Sigmoid colon (tissue), 7 donors: ENCODE measurements at places on chromosomes 3 and 15. TPM values are rescaled to one million over a fixed set of nuclear protein-coding genes. Genes with fewer than 3 reads are reported as not detected.

- no peak for DNase-seq
Measured at GRCh38 chr3:186099178-186099577, 9.7 kb downstream of the ETV5 start.

DNA sequence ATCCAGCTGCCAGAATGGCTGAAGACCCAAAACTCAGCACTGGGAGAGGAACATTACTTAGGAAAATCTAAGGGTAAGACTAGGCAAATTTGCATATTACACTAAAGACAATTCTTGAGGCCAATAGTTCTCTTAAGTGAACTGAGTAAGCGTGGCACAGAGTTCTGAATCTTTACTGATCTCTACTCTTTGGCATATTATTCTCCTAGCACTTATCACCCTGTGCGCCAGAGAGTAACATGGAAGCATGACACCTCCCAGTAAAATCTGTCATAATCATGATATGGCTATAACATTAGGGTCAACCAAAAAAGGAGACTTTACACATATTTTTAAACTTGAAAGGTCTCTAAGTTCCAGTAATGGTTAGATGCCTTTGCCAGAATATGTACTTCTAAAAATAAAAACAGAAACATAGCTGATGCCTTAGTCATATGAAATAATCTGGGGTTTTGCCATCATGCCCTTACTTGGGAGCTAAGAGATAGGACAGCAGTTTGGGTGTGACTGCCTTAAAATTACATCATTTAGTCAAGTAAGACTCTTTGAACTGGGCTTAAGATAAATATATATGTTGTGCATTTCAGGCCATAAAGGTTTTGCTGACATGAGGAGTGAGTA lies 290.5 kb downstream of the PLCL2 start:
- no peak for DNase-seq

GRCh38 chr3:183378008-183378407 lies 50.4 kb downstream of the MCF2L2 start:
- DNase-seq, result no peak

GRCh38 chr3:21188459-21188858 lies 562.6 kb downstream of the ZNF385D start:
- DNase-seq, result no peak

ALDH1L1 gene
- total RNA-seq, result 23.2 TPM

GRAMD2A gene
- total RNA-seq, result 2.6 TPM

IVD gene
- total RNA-seq, result 33.2 TPM

DNA sequence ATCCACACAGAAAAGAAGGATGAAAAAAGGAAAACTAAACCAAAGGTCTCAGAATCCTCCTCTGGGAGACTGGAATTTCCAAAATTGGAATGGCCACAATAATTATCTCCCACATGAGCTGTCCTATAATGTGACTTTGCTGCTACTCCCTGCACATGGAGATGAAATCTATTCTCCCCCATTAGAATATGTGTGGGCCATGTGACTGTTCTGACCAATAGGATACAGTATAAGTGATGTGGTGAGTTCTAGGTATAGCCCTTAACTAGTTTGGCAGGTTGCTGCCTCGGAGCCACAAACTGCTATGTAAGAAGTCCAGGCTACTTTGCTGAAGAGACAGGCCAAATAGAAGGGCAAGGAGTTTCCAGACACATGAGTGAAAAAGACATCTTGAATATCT lies 5.2 kb downstream of the TRIM59 start:
- no peak for DNase-seq

SMCO1 gene
- total RNA-seq, result not detected

IL17RD gene
- 16.8 TPM for total RNA-seq

GRCh38 chr3:58656631-58657030 lies 9.9 kb downstream of the FAM3D start:
- peak; percentile 28 for DNase-seq

DNA sequence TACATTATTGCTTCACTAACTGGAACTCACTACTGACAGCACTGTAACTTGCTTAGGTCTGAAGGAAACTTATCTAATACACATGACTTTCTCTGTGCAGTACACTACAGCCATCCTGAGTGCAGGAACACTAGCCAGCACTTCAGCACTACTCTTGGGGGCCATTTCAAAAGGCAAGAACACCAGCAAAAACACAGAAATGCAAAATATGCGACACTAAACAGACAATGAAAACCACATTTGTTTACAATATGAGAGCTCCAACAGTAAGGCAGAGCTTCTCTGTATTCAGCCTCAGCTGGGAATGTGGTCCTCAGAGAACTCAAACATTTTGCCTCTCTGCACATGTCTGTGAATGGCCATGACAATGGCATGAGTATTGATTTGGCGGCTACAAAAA lies 109.6 kb downstream of the ARRDC4 start:
- no peak for DNase-seq
